NB4 (cell line): ENCODE measurements at places on chromosomes 1 and 21.

DNA sequence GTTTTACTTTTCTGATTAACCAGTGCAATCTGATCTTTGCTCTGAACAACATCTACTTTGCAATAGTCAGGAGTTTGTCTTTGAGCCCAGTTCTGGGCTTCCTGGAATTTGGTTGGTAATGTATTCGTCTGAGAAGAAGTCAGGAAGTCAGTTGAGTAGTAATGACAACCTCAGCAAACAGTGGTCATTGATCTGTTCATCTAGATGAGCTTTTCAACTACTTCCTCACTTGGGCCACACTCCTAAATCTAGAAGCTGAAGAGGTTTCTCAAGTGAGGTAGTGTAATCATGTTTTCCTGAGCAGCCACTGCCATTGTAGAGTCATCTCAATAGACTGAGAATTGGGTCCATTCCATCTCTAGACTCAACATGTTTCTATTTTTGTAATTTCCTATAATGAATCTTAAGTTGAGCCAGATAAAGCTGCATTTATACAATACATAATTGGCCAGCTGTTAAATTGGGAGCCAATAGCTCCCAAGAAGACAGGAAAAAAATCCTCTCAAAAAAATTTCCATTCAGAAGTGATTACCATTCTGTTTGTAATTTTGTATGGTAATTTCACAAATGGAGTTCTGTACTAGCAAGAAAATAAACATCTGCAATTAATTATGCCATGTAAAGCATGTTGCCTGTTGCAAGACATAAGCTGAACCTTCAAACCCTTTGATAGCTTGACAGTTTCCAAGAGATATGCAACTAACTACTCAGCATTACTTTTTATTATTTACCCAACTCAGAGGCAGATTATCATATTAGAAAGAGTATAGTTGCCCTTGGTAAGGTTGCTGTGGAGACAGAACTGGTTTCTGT lies 49.6 kb downstream of the WDR64 start:
- DNase-seq = no peak

- no peak for DNase-seq
These were observed 973 bp downstream of the C1orf74 start for GRCh38 chr1:209783386-209783785.

DNA sequence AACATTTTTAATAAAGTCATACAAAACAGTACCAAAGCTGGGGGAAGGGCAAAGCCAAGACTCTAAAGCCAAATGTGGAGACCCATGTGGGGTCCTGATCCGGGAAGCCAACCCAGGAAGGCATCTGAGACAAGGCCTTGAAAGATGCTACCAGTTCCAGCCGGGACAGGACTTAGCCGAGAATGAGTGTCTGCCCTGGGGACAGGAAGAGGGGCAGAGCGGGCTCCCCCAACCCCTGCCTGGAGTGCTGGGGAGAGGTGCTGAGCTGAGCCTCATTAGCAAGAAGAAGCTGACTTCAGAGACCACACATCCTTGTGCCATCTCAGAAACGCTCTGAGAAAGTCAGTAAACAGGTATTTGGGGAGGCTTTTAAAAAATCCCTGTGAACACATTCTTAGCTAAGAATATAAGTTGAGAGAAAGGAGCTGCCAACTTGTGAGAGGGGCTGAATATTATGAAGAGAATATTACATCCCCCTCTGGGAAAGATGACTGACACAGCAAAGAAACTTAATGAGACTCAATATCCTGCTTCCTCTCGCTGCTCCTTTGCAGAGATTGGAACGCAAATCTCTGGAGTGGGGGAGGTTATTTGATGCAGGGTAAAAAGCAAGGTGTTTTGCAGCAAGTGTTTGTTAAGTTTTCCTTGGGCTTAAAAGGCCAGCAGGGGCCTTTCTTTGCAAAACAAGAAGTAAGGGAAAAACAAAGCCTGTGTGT lies 103.3 kb upstream of the KCND3 start:
- DNase-seq = no peak

DNA sequence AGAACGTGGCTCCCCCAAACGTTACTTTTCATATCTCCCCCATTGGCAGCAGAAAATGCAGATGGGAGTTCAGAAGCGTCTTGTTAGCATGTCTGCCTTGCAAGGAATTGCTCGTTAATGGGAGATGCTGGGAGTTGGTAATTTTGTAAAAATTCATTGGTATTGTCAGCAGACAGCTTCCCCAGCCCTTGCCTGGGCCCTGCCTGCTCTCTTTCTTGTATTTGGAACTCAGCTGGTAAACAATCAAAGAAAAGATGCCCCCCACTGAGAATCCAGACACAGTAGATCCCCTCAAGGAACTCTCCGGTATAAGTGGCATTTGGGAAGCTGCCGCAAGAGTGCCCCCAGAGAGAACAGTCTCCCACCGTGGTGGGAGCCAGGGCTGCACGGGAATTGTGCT lies 94.4 kb upstream of the IGSF21 start:
- DNase-seq = no peak

GRCh38 chr1:159600894-159601293 lies 13.3 kb downstream of the APCS start:
- DNase-seq = no peak
